ENCODE measurements at places on chromosomes 5 and 9.

DNA sequence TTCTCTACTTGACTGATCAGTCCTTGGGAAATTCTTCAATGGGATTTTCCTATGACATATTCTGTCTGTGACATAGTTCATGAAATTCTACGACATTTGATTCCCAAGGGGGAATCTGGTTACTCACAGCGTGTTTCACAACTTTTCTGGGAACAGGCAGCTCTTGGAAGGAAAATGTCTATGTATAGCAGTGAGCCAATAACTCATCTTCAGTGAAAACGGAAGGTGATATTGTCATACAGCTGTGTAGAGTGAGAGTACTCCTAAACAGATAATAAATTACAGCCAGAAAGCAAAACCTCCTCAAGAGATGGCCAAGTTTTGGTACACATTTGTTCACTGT is 91.4 kb downstream of the C9orf152 start:
- no peak for DNase-seq

GRCh38 chr5:112283943-112284929 is 134.8 kb downstream of the EPB41L4A start:
- no peak for DNase-seq

DNA sequence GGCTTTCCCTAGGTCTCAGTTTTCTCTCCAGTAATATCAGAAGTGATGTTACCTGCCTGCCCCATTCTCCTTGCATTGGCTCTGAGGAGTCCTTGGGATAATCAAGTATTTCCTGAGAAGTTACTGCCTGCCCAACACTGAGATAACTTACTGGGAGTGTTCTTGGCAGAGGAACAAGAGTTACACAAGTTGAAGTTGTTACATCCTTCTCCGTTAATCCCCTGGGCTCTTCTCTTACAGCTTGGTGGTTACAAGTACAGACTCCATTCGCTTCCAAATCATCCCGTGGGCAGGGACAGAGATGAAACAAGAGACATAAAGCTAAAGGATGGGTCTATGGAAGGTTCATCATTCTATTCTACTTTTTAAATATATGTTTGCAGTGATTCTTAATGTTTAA is 74.1 kb upstream of the SAP30L start:
- DNase-seq: no peak

DNA sequence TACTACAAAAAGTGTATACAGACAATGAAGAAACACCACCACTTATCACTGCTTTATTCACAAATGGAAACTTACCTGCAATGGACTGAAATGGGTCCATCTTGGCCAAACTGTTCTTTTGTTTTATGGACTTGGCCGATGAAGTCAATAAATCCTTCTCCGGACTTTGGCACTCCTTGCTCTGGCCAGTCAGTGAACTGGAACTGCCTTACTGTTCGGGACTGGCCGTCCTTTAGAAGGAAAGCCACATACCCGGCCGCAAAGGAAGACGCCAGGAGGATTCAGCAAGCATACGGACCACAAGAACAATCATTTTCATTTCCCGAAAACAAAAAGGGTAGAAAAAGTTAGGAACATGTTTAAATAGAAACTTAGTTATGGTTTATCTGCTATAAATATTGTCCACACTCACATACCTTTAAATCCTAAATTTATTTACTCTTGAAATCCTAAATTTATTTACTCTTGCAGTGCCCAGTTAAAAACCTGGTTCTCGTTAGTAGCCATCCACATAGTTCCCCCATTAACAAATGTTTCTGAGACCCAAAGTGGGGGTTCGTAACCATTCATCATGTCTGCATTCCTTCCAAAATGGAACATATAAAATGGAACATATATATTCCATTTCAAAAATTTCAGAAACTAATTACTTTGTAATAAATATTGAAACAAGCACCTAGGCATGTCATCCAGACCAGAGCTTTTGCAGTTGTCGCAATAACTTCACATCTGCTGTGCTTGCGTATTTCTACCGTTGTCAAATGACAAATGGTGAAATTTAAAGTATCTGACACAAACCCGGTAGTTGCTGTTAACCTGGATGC is 532.1 kb upstream of the DMAC1 start:
- no peak for DNase-seq

DNA sequence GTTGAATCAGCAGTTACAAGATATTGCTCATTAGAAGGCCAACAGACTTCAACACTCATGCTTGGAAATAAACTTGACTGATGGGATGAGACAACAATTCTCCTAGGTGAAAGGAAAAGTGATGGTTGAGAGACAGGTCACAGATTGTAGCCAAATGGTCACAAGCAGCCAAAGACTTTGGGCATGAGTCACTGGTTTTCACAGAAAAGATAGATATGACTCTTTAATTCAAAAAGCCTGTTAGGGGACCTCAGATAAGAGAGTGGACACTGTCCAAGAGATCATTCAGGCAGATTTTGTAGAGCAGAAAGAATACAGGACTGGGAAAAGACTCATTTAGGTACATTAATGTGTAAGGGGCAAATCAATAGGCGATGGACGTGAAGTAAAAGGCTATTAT is 982.5 kb downstream of the MAT2B start:
- DNase-seq: no peak

- DNase-seq: no peak
Observed at GRCh38 chr5:138257583-138257982, 16.8 kb downstream of the GFRA3 start.

- no peak for DNase-seq
Observed at GRCh38 chr9:97508852-97509251, 7.4 kb downstream of the TMOD1 start.

- no peak for DNase-seq
Observed at GRCh38 chr5:176995896-176996767, 10.4 kb downstream of the UIMC1 start.

DNA sequence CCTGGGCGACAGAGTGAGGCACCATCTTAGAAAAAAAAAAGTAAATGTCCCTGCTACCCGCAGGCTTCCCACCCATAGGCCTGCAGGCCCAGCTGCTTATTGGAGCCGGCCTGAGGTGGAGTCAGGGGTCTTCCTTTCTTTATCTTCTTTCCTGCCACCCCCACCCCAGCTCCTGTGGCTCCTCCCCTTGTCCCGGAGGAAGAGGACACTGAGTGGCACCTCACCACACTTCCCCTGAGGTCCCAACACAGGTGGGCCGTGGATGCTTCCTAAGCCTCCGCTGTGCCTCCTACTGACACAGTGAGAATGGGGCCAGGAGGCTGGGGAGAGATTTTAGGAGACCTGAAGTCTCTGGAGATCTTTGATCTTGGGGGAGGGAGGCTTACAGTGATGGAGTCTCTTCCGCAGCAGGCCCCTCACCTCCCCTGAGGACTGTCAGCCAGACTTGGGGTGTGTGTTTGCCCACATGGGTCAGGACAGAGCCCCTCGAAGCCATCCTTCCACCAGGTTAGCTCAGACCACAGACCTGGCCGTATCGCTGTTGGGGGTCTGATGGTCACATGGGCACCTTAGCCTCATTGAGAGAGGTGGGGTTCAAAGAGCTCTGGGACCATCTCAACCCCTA is 135.4 kb upstream of the IER5L start:
- DNase-seq: no peak

- no peak for DNase-seq
Observed at GRCh38 chr5:142011572-142012185, 1.1 kb downstream of the GNPDA1 start.

GRCh38 chr5:36494841-36495601 is 111.4 kb upstream of the SLC1A3 start:
- DNase-seq: no peak

- DNase-seq: peak; percentile 57
Observed at GRCh38 chr9:133701981-133702797, 36.0 kb downstream of the SARDH start.

DNA sequence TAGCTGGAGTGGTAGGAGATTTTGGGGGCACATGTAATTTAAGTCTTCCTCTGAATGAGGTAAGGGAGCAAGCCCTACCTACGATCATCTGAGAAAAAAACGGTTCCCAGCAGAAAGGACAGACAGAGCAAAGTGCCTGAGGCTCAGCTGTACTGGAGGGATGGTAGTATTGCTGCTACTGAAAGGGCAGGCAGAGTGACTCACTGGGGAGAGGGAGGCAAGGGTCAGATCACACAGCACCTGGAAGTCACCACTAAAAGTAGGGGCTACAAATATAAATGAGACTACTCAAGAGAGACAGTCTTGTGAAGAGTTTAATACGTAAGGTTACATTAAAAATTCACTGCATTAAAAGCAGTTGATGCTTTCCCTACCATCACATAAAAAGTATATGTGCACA is 75.9 kb downstream of the NFIB start:
- DNase-seq: no peak

DNA sequence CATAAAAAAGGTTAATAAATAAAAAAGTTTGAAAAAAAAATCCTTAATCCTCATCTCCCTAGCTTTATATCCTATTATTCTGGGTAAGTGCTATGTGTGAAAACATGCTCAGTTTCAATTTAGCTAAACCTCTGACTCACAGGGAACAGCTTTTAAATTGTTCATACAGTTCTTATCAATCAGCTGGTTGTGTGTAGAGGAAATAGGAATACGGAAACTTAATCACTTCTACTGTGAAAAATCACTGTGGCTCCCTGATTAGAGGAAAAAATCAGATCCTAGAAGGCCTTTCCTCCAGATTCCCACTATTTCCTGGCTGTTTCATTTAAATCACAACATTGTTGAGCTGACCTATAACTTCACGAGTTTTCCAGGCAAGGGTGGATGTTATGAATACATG is 120.5 kb downstream of the MARCHF3 start:
- DNase-seq: no peak

- no peak for DNase-seq
Observed at GRCh38 chr5:147986134-147986757, 77.5 kb upstream of the SPINK5 start.

DNA sequence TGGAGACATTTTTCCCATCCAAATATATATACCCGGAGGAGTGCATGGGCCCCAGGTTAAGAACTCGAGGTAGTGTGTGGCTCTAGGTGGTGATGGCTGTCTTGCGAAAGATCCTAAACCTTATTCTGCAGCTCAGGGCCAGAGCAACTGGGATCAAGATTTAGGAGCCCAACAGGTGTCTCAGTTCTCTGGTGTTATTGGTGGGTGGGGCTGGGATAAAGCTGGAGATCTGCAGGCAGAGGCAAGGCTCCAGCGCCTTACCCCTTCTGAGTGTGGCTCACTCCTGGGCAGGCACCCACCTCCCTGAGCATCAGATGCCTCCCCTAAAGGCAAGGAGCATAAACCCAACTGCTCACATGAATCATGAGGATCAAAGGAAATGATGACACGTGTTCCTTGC is 11.2 kb downstream of the UBE2QL1 start:
- DNase-seq: no peak

DNA sequence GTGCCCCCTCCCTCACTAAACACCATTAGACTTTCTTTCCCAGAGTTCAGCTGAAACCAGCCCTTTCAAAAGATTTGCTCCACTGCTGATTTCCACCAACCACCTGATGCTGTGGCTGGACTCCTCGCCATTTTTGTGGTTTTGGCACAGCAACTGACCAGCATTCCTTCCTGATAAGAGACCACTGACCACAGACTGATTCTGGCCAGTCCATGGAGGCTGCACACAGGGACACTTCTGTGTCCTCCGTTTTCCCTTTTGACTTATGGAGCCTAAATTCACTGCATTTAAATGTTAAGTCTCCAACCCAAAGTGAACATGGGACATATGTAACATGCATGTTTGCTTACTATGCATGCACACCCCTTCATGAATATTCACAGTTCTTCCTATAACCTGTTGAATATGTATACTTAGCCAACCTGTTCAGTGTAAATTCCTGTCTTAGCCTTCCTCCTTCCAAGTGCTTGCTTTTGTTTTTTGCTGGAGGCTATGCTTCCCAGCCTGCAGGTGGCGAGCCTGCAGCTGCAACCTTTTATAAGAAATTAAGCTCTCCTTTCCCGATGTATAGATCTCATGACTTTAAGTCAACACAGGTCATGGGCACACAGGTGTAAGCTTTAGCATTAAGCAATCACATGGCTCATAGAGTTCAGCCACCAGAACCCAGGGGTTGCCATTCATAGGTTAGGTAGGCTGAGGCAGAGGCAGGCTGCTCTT is 78.7 kb downstream of the ACTL7B start:
- no peak for DNase-seq

DNA sequence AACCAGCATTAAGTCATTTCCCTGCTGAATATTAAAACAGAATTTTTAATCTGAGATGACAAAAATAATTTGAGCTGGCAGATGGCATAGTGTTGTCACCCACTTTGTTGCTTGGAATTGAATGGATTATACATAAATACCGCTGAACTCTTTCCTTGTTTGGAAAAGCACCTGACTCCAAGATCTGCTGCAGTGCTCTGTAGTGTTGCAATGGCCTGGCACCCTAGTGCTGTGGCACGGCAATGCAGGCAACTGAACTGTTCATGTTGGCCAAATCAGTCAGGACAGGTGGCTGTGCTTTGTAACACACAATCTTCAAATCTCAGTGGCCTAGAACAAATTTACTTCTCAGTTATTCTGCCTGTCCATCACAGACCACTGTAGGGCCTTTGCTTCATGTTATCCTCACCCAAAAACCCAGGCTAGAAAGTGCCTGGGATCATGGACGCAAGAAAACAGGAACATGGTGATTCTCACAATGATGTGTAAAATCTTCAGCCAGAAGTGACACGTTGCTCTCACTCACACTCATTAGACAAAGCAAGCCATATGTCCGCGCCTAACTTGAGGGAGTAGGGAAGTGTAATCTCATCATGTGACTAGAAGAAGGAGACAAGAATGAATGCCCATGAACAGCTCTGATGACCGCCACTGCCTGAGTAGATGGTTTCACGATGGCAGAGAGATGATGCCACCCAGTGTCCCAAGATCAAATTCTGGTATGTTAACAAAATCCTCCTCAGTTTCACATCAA is 191.9 kb upstream of the PUM3 start:
- DNase-seq: no peak

DNA sequence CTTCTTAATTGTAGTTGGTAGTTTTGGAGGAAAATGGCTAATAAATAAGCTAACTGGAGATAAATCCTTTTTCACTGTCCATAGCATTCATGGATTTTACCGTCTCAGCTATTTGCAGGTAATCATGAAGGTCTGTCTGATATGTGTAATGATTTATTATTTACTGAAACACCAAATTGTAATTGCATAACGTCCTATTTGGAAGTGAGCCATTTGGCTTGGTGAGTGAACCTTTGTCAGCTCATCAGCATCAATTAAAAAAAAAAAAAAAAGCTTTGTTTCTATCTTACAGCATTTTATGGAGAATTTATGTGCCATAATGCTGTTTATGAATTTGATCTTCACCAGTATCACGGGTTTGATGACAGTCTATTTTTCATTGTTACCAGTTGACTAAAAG is 20.2 kb downstream of the RECK start:
- DNase-seq: no peak

GRCh38 chr5:159543326-159543725 is 213.0 kb upstream of the IL12B start:
- no peak for DNase-seq

All from stimulated activated CD4-positive, alpha-beta T cell treated with anti-CD3 and anti-CD28 coated beads, TNF-alpha, amount 100 ng/mL, for 4 hours (primary cell).